ENCODE measurements at places on chromosomes 7 and 10. TPM values are rescaled to one million over a fixed set of nuclear protein-coding genes. Genes with fewer than 3 reads are reported as not detected.

DNA sequence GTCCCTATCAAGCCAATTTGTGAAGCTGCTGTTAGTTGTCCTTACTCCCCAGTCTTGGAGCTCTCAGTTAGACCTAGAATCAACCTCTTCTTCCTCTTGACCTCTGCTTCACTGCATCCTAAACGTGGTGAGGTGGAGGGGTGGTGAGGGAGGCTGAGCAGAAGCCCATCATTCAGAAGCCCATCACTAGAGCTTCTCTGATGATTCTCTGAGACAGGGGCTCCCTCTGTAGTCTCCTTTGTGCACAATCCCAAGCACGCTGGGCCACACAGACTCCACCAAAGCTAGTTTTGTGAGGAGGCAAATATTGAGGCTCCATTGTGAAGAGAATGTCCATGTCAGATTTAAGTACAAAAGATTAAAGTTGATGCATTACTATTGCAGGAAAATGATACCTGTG, 163.8 kb upstream of the PRSS1 start:
- no peak for DNase-seq

The ADD3 gene
- 358 TPM for total RNA-seq

The EZH2 gene
- total RNA-seq: 9.2 TPM

The UPK3BL1 gene
- total RNA-seq: 72.8 TPM

GRCh38 chr7:7996568-7996967, 28.0 kb downstream of the GLCCI1 start:
- no peak for DNase-seq

GRCh38 chr7:31892099-31892829, 177.9 kb downstream of the PDE1C start:
- no peak for DNase-seq

- no peak for DNase-seq
These were observed 174.3 kb downstream of the MGMT start for GRCh38 chr10:129641351-129641750.

- no peak for DNase-seq
These were observed 181.8 kb upstream of the DGKB start for GRCh38 chr7:15084368-15084767.

The NKX1-2 gene
- not detected for total RNA-seq

DNA sequence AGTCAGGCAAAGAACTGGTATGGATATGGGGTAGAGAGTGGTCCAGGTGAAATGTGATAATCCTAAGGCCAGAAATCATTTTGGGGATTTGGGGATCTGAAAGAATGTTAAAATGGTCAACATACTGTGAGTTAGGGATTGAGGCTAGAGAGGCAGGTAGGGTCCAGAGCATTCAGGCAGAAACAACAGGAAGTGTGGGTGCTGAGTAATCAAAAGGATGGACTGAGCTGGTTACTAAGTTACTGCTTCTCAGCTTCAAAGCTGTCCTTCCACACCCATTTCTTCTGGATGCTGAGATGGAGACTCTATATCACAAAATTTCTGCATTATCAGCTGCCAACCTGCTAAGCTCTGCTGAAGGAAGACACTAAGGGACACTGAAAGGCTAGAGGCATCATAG, 30.6 kb upstream of the PRKCQ start:
- no peak for DNase-seq

DNA sequence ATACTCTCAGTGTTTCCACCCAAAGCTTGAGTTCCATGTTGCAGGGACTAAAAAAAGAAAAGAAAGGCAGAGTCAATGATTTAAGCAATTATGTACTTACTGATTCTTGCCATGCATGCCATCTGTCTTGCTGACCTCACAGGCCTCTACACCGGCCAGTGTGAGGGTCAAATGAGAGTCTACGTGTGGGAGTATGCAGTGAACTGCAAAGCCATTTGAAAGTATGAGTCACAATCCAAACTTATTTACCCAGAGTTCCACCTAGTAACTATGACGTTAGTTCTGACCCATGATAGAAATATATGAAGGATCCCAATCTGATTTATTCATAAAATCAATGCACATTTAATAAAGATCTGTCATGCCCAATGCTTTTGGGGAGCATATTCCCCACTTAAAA, 26.5 kb downstream of the PDE1C start:
- DNase-seq: no peak

GRCh38 chr10:80163741-80164341, 31.3 kb downstream of the PLAC9 start:
- no peak for DNase-seq

DNA sequence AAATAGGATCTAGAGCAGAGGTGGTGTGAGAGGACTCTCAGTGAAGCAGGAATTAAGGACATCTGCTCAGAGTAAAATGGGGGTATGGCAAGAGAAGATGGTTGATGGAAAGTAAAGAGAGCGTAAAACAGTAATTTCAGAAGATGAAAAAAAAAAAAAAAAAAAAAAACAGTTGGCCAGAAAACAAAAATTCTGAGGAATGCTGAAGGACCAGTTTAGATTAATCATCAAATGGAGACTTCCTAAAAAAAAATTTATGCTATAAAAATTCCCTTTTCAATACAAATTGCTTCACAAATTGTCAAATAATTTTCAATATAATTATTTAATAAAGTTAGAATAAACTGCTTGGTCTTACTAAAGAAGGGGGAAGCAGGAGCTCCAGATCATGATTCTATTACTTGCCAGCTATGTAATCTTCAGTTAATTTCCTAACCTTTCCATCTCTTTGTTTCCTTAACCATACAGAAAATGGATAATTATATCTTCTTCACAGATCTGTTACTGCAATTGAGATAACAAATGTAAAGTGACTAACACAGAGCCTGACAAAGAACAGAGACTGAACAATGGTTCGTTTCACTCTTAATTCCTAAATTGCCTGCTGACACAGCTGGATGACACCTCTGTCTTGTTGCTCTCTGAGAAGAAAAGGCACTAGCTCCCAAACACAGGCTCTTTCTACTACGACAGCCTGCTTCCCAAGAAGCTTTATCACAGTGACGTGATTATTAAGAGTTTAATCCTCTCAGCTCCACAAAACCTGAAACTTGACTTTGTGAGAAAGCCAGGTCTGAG, 64.9 kb upstream of the GPR22 start:
- no peak for DNase-seq

The VIPR2 gene
- total RNA-seq: 0.26 TPM

- DNase-seq: no peak
These were observed 25.1 kb downstream of the HDAC9 start for GRCh38 chr7:18520450-18521235.

The CACNA2D1 gene
- not detected for total RNA-seq

The PFKP gene
- total RNA-seq: 62.3 TPM

The AQP1 gene
- 0.23 TPM for total RNA-seq

GRCh38 chr7:42932811-42933591, 825 bp downstream of the MRPL32 start:
- DNase-seq: no peak
